Stimulated activated CD8-positive, alpha-beta memory T cell treated with anti-CD3 and anti-CD28 coated beads, Interleukin-2, amount 100 ng/mL, for 1 hour (primary cell): ENCODE measurements at places on chromosomes 12 and 14.

DNA sequence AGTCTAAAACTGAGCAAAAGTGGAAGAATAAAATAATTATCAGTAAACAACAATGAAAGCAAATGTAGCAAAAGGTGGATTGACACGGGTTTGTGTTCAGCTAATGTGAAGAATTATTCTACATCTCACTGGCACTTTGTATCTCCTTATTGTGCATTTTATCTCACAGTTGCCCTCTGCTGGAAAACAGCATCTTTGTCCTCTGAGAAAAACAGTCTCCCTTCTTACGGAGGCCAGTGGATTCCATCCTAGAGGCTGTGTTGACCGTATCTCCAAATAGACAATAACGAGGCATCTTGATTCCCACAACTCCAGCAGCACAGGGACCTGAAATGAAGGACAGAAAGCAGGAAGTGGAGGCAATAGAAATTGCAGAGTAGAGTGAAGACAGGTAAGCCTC lies 51.3 kb upstream of the PLBD1 start:
- no peak for DNase-seq

- no peak for DNase-seq
These were observed 476.3 kb downstream of the LRIG3 start for GRCh38 chr12:58443981-58444371.

DNA sequence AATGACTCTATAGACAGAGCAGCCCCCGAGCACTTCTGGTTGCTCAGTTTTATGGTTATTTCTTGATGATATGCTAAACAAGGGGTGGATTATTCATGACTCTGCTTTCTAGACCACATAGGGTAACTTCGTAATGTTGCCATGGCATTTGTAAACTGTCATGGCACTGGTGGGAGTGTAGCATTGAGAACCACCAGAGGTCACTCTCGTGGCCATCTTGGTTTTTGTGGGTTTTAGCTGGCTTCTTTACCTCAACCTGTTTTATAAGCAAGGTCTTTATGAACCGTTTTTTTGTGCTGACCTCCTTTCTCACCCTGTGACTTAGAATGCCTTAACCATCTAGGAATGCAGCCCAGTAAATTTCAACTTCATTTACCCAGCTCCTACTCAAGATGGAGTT lies 1036.2 kb upstream of the FLRT2 start:
- no peak for DNase-seq

- DNase-seq, result no peak
These were observed at the start of gene CMTM5 for GRCh38 chr14:23376482-23377197. CMTM5 (plus strand) TSS chr14:23377046; CDS start chr14:23377252, 206 bp downstream.

DNA sequence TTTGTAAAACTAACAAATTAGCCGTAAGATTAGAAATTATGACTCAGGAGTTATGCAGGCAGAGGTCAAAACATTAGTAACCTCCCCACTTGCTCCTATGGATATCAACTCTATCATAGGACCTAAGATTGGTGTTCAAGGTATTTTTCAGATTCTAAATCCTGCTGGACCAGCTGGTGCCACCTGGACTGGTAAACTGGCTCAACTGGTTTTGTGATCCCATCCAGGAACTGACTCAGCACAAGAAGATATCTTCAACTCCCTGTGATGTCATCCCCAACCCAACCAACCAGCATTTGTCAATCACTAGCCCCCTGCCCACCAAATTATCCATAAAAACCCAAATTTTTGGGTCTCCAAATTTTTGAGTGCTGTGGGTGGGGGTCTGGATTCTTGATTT lies 98.1 kb upstream of the OR4E1 start:
- DNase-seq, result no peak

- DNase-seq, result no peak
These were observed 974 bp upstream of the TNS2 start for GRCh38 chr12:53048780-53049401.

DNA sequence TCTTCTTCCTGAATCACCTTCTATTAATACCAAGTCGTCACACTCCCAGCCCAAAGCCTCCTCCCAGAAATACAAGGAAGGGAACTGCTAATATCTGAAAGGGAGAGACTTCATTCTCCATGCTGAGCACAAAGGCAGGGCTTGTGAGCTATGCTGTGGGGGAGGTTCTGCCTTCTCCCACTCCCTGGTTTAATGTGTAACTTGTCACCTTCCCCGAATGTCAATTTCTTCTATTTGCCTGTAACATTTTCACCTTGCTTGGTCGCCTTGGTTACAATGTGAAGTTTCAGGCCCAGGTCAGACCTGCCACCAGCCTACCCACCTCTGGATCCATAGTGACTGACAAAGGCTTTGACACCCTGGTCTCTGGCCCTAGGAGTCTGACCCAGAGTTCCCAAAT lies 82.0 kb upstream of the ESRRB start:
- no peak for DNase-seq

GRCh38 chr12:109099431-109100020 lies 2.1 kb downstream of the UNG start:
- no peak for DNase-seq

DNA sequence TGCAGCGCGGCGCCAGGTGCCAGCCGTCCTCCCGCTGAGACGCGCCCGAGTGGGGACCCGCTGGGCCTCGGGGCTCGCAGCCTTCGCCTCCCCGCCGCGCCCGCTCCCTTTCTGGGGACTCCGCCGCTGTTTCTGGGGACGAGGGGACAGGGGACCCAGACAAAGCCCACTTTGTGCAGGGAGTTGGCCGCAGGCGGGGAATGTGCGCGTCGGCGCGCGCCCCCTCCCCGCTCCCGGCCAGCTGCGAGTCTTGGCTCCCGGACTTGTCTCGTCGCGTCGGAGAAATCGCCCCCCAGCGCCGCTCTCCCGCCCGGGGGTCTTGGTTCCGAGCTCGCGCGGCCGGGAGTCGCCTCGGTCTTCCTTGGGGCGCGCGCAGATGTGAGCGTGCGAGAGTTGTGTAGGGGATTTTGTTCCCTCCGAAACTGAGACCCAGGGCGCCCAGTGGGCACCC lies 717 bp downstream of the VASH1 start:
- no peak for DNase-seq

GRCh38 chr12:110941391-110941790 lies 21.0 kb upstream of the MYL2 start:
- no peak for DNase-seq

GRCh38 chr12:45205165-45205825 lies 10.6 kb upstream of the ANO6 start:
- no peak for DNase-seq

DNA sequence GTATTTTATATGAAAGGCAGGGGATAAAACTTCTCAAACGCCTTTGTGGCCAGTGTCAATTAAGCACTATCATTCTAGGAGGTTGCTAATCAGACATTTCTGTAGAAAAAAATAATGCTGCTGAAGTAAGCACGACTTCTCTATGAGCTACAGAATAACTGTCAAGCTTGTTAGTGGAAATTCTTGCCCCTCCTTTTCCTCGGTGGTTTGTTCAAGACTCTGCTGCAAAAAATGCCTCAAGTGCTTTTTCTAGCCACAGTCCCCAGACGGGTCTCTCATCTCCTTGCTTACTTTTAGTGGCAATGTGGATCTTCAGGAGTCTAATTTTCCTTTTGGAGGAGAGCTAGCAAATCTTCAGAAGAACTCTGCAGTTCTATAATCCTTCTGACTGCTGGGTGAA lies 452.0 kb downstream of the FUT8 start:
- DNase-seq, result no peak

GRCh38 chr12:1474574-1475153 lies 119.7 kb downstream of the FBXL14 start:
- DNase-seq, result no peak

DNA sequence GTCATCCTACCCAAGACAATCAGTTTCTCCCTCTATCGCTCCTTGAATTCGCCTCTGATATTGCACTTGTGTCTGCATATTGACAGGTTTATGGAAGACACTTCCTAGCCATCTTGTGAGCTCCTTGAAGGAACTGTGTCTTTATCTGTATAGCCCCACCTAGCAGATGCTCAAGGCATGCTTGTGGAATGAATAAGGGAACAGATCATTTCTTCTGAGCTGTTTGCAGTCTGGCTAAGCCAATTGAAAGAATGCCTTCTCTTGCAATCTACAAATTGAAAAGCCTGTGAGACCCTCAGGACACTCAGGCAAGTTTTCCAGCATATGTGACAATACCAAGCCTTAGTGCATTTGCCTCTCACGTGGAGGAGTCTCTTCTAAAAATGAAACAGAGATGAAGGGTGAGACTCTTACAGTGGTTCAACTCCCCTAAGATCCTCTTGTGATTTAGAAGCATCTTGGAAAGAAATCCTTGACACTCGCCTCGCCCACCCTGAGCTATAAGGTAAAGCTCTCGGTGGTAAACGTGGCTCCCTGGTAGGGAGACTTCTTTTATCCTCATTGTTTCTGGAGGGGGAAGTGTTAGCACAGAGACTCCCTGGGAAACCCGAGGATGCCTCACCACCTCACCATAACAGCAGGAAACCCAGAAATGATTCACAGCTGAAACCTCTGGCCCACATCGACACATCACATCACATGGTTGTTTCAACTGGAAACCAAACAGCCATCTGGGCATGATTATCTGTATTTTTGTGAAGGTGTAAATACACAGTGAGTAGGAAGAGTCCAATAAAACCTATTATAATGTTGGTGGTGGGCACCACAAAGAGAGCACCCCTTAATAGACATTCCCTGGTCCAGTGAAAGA lies 112.3 kb upstream of the BCL2L14 start:
- DNase-seq, result no peak

GRCh38 chr12:67271976-67272375 lies 2.8 kb downstream of the CAND1 start:
- no peak for DNase-seq
